Midbrain (tissue), 1 donor: ENCODE measurements at places on chromosomes 3 and 15.

- no peak for DNase-seq
These were observed 22.7 kb downstream of the ZNF860 start for GRCh38 chr3:32004113-32004765.

DNA sequence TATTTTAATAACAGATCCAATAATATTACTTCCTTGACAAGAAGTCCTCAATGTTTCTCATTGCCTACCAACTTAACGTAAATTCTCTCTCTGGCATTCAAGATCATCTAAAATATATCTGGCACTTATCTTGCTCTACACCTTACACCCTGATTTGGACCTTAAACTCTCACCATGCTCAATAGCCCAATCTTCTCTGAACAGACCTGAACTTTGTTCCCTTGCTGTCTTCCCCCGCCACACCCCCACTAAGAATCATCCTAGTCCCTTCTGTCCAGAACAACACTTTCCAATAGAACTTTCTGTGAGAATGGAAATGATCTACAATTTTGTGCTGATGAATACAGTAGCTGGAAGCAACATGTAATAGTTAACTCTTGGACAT, 44.9 kb downstream of the P2RY1 start:
- DNase-seq, result no peak

DNA sequence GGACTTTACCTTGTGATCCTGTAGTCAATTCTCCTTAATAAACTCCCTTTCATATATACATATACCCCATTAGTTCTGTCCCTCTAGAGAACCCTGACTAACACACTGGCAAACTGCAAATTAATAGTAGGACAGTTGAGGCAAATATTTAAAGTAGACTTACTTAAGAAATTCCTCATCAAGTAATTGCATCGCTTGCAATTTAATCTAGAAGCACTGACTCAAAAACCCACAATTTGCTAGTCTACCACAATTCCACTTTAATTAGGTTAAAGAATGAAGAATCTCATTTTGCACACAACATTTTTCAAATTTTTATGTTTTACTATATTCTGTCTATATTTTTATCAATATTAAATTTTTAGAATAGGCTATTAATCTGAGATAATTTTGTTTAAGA, 188.1 kb downstream of the PLOD2 start:
- no peak for DNase-seq

DNA sequence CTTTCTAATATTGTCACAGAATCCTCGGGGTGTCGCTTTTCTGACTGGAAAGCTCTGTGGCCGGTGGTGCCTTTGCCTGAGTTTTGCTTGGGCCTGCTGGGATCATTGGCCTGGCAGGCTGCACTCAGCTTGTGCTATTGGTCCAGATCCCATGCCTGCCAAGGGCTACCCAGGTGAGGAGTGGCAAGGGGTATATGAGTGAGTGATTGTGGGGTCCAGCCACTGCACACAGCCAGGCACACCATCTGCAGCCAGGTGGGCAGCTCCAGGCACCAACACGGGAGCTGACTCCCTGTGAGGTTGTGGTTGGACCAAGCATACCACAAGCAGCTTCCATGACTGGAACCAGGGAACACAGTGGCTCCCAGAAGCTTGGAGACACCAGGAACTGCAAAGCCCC, 557.2 kb downstream of the SI start:
- DNase-seq, result no peak

DNA sequence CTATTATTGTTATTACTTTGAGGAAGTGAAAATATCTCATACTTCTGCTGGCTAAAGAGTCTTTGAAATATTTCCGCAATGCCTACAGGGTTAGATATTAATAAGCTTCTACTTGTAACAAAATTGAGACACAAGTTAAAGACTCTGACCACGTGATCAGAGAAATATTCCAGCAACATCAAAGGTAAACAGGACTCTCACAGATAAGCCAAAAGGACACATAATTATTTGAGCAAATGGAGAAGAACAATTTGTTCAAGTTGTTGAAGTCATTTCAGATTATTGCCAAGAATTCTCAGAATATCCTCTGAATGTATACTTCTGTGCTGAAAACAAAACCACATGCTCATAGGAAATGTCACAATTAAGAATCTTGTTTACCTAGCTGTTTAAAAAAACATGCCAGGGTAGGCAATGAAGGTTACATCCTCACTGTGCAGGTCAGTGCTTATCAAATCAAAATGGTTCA, 225.8 kb upstream of the ALCAM start:
- no peak for DNase-seq

DNA sequence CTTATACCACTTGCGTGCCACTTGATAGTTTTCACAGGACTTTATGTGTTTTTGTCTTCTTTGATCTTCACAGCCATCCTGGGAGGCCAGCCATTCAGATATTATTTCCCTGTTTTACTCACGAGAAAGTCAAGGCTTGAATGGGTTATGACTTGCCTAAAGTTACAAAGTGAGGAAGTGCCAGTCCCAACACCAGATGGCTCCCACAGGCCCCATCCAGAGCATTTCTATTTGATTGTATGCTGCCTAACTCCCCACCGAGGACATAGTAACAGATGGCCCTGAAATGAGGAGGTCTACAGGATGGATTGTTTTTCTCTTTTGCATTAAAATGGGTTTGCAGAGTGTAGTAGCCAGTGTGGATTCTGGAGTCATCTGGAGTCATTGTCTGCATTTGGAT, 74.5 kb downstream of the SPTSSB start:
- no peak for DNase-seq

DNA sequence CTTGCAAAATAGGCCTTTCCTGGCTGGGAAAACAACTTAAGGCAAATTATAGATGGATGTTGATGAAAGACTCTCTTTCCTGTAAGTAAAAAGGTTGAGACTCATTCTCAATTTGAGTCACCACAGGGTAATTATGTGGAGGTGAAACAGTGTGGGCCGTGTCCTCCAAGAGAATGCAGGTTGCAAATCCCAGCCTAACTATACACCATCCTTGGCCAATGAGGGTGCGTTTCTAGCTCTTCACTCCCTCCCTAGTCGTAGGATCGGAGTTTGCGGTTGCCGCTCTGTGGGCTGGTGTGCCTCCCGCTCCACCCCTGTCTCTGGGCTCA, 259.9 kb downstream of the PLCL2 start:
- DNase-seq, result no peak

- no peak for DNase-seq
These were observed 434.8 kb upstream of the THBS1 start for GRCh38 chr15:39145854-39146625.

DNA sequence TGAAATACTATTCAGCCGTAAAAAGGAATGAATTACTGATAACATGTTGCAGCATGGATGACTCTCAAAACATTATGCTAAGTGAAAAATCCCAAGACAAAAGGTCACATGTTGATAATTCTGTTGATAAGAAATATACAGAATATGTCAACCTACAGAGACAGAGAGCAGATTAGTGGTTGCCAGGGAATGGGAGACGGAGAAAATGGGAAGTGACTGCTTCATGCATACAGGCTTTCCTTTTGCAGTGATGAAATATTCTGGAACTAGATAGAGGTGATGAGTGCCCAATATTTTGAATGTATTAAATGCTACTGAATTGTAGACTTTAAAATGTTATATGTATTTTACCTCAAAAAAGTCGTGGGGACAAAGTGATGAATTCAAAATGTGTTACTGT, 56.2 kb downstream of the ABHD2 start:
- no peak for DNase-seq

DNA sequence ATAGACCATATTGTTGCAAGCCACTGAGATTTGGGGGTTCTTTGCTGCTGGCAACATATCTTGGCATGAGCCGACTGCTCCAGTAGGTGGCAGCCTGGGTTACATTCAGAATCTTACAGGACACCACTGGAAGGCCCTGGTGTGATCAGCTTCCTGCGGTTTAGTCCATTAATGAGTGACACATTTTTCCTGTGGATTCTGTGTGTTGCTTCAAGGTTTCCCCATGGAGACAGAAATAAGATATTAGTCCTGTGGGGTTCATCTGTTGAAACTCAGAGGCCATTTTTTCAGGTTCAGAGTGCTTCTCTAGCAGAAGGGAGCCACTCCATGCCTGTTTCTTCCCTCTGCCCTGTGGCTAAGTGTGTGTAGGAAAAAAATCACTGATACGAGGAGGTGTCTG, 116.2 kb downstream of the MFSD1 start:
- DNase-seq, result peak; percentile 35

- no peak for DNase-seq
These were observed 64.0 kb upstream of the CPOX start for GRCh38 chr3:98657457-98657856.

- no peak for DNase-seq
These were observed 59.2 kb upstream of the HERC1 start for GRCh38 chr15:63892794-63893441.

DNA sequence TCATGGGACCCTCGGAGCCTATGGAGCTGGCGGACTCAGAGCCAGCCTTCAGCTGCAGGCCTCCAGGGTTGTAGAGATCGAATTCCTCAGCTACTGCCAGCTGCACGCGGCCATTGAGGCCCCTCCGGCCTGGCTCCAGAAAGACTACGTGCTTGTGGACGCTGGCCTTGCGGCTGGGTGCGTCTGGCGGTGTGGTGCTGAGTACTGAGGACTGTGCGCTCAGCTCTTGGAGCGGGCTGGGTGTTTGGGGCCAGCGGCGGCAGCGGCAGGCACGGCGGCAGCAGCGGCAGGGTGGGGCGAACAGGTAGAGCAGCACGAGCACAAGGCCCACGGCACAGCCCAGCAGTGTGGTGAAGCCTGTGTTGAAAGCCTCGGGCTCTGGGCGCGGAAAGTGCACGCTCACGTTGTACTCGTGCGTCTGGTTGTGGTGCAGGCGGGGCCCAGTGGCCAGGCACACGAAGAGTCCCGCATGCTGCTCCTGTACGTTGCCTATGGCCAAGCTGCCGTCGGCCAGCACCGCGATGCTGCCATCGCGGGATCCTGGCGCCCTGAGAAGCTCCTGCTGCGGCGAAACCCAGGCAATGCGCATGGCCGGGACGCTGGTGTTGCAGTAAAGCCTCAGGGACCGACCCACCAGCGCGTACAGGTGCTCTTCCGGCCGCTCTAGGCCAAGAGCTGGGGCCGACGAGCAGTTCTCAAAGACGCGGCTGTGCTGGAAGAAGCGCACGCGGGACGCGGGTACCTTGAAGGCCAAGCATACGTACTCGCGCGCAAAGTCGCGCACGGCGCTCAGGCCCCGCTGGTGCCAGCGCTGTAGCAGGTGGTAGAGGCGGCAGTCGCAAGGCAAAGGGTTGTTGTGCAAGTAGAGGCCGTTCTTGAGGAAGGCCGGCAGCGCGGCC, 1.3 kb downstream of the AMIGO3 start:
- no peak for DNase-seq

GRCh38 chr3:46887980-46888494, 10.5 kb downstream of the PTH1R start:
- DNase-seq, result no peak

- DNase-seq, result no peak
These were observed 459.3 kb downstream of the TUSC7 start for GRCh38 chr3:117168896-117169295.

DNA sequence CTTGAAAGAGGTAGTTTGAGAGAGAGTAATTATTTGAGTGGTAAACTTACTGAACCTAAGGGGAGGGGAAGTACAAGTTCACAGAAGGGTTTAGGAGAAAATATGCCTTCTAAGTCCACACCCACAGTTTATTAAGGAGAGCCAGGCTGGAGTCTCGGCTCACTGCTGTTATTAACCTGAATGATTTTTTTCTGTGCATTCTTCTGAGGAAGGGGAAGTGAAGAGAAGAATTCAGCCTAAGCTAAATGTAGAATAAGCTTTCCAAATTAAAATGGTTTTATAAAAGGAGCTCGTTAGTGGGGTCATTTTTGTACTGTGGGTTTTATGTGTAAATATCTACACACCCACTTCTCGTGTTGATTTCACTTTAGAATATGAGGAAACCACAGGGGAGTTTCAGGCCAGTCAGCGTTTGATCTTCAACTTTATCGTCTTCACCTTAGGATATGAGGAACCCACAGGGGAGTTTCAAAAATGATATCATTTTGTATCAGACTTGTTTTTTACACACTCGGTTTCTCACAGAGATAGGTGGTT, 1.5 kb downstream of the WHAMM start:
- DNase-seq, result no peak

DNA sequence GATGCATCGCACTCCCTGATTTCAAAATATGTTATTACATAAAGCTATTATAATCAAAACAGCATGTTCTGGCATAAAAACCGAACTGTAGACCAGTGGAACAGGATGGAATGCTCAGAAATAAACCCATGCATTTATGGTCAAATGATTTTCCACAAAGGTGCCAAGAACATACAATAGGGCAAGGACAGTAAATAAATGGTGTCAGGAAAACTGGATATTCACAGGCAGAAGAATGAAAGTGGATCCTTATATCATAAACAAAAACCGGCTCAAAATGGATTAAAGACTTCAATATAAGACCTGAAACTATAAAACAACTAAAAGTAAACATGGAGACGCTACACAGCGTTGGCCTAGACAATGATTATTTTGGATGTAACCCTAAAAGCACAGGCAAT, 22.6 kb downstream of the USP50 start:
- no peak for DNase-seq

DNA sequence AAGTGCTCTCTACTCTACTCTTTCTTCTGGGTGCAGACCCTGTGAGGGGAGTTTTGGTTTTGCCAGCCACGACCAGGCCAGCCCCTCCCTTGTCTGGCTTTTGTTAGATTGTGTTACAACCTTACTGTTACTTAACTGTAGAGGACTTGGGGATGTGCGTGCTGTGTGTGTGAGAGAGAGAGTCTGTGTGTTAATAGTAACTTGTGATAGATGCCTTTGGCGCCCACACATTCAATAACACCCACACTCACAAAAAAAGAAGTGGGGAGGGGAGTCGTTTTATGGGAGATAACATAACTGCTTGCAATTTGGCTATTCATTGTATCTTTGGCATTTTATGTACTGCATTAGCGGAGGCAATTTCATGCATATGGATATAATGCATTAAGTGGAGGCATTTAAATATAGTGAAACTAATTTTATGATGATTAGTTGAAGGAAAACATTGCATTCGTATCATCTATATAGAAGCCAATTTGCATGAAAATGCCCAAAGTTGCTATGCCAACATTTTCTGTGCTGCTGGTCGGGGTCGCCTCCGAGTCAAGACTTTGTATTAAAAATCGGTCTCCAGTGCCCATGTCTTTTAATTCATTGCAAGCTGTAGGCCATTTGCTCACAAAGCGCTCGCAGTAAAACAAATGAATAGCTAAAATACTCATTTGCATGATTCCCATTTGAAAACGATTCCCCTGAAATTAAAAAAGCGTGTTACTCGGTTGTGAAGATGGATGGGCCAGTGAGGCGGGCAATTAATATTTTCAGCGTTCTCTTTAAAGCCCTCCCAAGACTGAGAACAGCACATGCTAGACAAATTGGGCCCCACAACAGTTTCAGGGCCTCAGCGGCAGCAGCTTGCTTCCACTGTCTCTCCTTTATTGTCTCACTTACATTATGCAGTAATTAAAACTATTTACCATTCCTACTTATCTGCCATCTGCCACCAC, 158.5 kb upstream of the SMAD3 start:
- no peak for DNase-seq
